Colonic mucosa (tissue), 4 donors: ENCODE measurements at places on chromosomes 2 and 18. TPM values are rescaled to one million over a fixed set of nuclear protein-coding genes. Genes with fewer than 3 reads are reported as not detected.

- H3K36me3 ChIP-seq: peaks cover 20% of the 10 kb centered on the region
- no peak overlapping the region for H3K4me3 ChIP-seq
- H3K27me3 ChIP-seq: no peaks in the 10 kb centered on the region
- no peak overlapping the region for H3K27ac ChIP-seq
- no peak for DNase-seq
- no peaks in the 10 kb centered on the region for H3K4me1 ChIP-seq
Measured at GRCh38 chr18:23568281-23569138, 17.8 kb downstream of the NPC1 start.

DNA sequence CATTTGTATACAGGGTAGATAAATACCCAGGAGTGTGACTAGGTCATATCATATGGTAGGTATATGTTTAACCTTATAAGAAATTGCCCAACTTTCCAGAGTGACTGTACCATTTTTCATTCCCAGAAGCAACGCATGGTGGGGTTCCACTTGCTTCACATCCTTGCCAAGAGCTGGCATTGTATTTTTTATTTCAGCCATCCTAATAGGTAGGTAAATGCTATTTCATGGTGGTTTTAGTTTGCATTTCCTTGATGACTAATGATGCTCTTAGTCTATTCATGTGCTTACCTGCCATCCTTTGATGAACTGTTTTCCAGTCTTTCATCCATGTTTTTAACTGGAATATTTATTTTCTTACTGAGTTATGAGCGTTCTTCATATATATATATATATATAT, 51.9 kb downstream of the MAP4K3 start:
- H3K4me3 ChIP-seq: no peak overlapping the region
- no peaks in the 10 kb centered on the region for H3K4me1 ChIP-seq
- no peak overlapping the region for H3K27ac ChIP-seq
- H3K27me3 ChIP-seq: no peaks in the 10 kb centered on the region
- DNase-seq: no peak

Gene GCKR
- total RNA-seq: 0.22 TPM

- DNase-seq: no peak
- H3K4me1 ChIP-seq: peaks cover 4% of the 10 kb centered on the region
- peak overlapping the region; percentile 32 for H3K27ac ChIP-seq
Measured at GRCh38 chr2:111905990-111906735, 7.8 kb downstream of the MERTK start.

- no peak for DNase-seq
- no peaks in the 10 kb centered on the region for H3K4me1 ChIP-seq
- H3K27ac ChIP-seq: no peak overlapping the region
Measured at GRCh38 chr18:67695684-67696083, 179.2 kb upstream of the DSEL start.
